ENCODE measurements at places on chromosomes 13 and 19.

GRCh38 chr19:12766051-12766521 is 9.3 kb downstream of the HOOK2 start:
- peak; percentile 67 for DNase-seq

- no peak for DNase-seq
Measured at GRCh38 chr13:99290894-99291293, 16.3 kb downstream of the GPR183 start.

GRCh38 chr13:32384702-32385101 is 43.2 kb downstream of the N4BP2L1 start:
- DNase-seq = no peak

DNA sequence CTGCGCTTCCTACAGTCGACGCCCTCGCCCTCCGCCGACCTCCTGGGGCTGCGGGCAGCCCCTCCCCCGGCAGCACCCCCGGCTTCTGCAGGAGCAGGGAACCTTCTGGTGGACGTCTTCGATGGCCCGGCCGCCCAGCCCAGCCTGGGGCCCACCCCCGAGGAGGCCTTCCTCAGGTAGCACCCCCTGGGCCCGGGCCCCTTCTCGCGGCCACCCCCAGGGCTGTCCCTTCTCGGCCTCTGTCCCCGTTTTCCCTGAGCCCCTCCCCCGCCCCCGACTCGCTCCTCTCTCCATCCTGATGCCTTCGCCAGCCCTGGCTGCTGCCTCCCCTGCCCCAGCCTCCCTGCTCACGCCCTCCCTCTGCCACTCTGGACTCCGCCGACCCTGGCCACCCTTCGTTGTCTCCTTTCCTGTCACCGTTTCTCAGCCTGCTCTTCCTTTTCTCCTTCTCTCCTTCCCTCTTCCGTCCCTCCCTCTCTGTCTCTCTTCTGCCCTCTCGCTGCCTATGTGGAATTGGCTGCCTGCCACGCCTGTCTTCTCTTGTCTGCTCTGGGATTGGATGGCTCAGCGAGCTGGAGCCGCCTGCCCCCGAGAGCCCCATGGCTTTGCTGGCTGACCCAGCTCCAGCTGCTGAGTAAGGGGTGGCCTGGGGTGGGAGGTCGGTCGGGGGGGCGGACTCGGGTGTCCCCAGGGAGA is 11.0 kb downstream of the FUZ start:
- DNase-seq = no peak

DNA sequence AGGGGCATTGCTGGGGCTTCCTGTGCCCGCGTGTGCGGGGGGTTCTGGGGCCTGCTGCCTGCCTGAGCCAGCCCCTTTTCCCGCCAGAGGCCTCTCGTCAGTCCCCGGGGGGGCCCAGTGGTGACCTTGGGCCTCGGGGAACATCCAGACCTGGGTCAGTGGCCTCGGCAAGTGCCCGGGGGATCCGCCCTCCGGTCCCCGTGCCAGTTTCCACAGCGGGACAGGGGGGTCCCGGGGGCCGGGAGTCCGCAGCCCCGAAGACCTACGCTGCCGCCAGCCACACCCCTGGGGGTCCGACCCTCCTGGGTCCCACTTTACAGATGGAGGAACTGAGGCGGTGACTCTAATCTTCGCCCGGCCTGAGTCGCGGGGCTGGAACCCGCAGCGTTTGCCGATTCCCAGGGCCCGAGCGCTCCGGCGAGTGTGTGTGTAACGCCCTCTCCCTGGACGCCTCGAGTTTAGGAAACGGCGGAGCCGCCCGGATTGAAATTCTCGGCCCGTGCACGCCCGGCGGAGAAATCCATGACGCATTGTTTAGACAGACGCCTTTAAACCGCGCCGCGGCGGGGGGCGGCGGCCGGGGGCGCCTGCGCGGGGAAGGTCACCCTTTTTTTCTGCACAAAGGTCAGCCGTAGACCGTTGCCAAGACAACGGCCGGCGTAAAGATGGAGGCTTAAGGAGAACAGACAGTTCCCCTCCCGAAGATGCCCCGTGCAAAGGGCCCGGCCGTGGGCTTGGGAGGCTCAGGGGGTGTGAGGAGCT is 39.3 kb downstream of the EFNA2 start:
- DNase-seq = peak; percentile 15

- no peak for DNase-seq
Measured at GRCh38 chr19:45507872-45508416, 665 bp downstream of the VASP start.

DNA sequence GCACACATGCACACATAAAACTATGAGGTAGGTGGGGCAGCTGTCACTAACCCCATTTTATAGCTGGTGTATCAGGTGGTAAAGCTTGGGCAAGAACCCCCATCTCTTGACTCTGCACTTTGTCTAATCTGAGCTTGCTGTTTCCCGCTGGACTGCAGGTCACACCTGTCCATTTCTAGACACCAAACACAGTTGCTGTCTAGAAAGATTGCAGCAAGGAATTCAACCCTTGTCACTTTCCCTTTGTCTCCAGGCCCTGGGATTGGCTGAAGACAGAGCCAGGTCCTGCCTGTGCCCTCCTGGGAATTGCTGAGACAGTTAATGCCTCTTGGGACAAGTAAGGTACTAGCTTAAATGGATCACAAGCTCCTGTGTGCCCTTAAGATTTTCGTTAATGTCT is 83.8 kb downstream of the RNASEH2B start:
- DNase-seq = no peak

DNA sequence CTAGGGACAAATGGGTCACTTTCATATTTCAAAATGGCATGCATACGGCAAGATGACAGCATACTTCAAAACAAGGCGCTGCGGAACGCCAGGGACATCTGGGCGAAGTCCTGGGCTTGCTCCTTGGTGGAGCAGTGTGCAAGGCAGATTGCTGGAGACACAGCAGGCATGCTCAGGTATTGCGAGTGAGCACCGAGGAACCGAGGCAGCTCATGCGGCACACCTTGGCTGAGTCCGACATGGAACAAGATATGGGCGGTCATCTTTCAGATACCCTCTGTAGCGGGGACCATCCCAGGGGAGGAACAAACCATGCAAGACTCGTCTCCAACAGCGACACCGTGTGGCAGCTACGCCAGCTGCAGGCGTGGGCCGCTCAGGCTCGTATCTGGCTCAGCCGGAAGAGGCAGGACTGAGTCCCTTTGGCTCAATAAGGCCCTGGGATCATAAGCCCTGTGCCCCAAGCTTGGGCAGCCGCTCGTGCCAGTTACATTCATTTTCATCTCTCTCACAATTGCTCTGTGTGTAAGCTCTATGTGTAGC is 112.4 kb downstream of the NUFIP1 start:
- no peak for DNase-seq

GRCh38 chr13:104779311-104779993 is 1713.2 kb upstream of the SLC10A2 start:
- no peak for DNase-seq

DNA sequence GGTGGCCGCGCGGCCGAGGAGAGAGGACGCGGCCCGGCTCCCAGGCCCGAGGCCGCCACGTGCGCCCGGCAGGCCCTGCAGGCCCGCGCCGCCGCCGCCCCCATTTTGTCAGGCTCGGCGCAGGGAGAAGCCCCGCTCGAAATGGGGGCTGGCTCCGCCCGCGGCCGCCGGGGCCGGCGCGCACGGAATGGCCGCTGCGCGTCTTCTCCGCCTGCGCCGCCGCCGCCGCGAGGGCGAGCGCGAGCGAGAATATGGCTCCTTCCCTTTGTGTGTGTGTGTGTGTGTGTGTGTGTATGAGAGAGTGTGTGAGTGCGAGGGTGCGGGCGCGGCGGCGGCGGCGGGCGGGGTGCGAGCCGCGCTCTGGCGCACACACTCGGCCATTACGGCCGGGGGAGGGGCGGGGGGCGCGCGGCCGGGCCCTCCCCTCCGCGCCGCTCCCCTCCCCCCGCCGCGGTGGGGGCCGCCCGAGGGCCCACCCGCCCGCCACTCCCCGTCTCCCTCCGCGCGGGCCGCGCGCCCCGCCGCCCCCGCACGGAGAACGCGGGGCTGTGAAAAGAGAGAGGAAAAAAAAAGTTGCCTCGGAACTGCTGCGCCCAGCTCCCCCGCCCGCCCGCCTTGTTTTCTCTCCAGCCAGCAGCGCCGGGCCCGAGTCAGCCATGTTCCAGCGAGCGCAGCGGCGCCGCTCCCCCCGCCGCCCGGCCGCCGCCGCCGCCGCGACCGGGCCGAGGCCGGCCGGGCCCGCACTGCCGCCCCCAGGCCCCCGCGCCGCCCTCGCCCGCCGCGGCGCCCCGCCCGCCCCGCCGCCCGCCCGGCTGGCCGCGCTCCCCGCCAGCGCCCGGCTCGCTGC is 1.0 kb downstream of the HMGB1 start:
- peak; percentile 51 for DNase-seq

DNA sequence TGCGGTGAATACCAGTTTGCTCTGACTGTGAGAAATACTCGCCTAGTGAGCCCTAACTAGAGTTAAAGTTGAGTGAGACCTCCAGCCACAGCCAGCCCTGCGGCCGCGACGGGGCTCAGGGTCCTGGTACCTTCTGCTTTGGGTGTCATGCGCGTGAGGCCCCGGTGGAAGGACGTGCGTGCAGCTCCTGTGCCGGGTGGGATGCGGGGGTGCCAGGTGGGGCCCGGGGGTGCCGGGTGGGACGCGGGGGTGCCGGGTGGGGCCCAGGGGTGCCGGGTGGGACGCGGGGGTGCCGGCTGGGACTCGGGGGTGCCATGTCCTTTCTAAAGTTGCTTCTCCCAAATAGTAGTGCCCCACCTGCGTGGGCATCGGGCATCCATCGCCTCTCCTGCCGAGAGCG is 8.5 kb upstream of the TMPRSS9 start:
- no peak for DNase-seq

DNA sequence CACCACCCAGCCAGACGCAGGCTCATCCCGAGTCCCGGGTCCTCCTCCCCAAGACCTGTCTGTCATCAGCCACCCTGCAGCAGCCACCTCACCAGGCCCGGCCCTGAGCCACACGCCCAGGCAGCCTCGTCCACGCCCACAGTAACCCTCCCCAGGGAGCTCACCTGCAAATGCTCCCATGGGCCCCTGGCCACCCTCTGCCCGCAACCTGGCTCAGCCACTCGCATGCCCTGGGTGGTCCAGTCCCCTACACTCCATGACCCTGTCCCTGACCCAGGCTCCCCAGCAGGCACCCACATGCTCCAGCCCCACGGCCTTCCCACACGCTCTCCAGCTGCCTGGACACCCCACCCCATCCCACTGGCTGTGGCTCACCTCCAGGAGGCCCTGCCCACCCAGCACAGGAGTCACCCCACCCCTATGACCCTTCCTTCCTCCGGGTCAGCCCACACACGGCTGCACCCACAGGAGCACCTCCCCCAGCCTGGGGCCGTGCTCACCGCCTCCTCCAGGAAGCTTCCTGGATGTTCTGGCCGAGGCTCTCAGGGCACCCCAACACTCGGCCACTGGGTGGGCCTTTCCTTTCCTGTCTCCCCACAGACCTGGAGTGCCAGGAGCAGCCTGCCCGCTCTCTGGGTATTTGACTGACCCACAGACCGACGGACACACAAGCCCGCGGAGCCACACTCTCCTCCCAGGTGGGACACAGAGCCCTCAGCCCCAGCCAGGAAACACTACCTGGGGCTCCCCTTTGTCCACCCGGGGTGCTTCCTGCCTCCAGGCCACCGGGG is 3.6 kb downstream of the TMEM259 start:
- no peak for DNase-seq

DNA sequence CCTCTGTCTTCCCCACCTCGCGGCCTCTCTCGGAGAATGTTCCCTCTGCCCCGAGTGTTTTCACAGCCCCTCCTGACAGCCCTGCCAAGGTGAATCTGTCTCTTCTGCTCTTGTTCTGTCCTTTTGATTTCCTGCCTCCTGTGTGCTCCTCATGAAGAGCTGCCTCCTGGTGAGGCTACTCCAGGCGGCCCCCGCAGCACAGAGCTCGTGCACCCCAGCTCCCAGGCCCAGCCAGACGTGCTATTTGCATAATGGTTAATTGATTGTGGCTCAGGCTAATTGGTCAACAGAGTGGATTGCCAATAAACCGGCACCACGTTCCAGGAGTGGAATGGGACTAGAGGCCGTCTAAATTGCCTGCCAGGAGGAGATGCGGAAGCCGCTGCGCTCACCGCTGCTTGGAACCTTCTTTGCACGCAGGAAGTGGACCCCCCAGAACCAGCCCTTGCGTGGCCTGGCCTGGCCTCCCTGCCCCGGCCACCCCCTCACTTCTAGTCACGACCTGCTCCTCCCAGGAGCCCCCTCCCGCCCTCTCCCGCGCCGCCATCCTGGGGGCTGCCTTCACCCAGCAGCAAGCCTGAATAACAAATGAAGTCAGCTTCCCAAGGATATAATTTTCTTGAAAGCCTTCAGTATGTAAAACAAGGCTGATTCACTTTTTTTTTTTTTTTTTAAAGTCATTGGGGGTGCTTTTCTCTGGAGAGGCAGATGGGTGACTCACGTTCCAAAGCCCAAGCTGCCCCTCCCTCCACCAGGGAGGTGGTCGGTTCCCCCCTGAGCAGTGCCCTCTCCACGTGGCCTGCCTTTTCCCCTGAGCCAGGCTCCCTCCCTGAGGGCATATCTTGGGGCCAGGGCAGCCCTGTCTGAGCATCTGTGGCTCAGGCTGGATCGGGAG is 144.0 kb downstream of the KDM4B start:
- DNase-seq = no peak

- no peak for DNase-seq
Measured at GRCh38 chr13:39201180-39201579, 162.9 kb downstream of the NHLRC3 start.

DNA sequence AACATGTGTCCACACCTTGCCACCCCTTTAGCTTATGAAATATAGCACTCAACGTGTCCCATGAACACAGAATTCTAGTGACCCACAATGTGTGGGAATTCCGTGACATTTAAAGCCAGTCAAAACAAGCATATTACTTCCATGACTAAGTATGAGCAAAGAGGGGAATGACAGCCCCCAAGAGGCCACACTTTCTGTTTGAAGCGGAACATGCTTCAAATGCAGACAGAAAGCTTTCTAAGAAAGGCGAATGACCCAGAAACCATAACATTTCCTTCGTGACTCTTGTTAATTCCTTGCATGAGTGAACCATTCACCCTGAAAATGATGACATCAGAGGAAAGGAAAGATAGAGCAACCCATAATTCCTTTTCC is 122.0 kb upstream of the FNDC3A start:
- DNase-seq = peak; percentile 18

DNA sequence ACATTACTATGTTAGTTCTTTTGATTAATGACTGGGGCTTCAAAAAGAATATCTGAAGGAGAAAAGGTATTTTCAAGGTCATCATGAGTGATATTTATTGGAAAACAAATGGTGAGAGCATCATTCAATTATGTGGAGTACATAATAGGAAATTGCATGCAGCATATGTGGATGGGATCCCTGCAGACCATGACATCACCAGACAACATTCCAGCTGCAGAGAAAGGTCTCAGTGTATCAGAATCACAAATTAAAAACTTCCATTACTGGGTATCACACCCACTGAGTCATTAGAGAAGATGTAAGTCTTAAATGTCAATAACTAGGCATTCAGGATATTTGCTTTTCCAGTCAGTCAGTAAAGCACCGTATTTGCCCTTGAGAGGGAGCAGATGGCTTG is 574.4 kb upstream of the SLC10A2 start:
- no peak for DNase-seq

- no peak for DNase-seq
Measured at GRCh38 chr13:108850691-108851090, 221.3 kb downstream of the MYO16 start.

DNA sequence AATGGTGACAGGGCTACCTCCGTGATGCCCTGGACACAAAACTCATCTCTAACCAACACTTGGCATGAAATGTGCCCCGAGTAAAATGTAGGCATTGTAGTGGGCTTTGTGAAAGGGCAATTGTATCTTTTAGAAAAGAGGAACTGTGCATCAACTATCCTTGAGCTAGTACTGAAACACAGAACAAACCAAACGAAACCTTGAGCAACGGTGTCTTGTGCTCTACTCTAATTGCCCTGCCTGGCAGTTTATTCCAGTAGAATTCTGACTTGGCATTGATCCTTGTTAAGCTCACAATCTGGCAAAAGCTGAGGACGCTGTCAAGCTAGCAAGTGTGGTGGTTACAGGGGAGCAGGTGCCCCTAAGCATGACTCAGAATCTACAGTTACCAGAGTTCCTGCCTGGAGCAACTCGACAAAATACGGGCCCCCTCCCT is 707.1 kb upstream of the SPRY2 start:
- DNase-seq = no peak

Measured in stimulated activated CD8-positive, alpha-beta memory T cell treated with anti-CD3 and anti-CD28 coated beads, Interleukin-2, amount 100 ng/mL, for 48 hours (primary cell).